IPS DF 6.9 (cell line): ENCODE measurements at places on chromosomes 6 and 20.

DNA sequence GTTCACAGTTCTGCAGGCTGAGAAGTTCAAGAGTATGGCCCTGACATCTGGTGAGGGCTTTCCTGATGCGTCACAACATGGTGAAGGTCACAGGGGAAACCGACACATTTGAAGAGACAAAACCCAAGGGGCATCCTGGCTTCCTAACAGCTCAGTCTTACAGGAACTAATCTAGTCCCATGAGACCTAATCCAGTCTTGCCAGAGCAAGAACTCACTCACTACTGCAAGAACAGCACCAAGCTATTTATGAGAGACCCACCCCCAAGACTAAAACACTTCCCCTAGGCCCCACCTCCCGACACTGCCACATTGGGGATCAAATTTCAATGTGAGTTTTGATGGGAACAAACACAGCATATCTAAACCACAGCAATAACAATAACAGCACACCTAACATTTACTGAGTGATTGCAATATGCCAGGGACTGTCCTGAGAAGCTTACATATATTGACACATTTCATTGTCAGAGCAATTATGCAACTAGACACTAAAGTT is 46.6 kb downstream of the TPBG start:
- DNase-seq: no peak

GRCh38 chr20:38369389-38369788 is 23.1 kb downstream of the LBP start:
- DNase-seq: no peak

GRCh38 chr6:83247471-83247870 is 54.3 kb downstream of the RWDD2A start:
- no peak for DNase-seq

GRCh38 chr6:129140526-129140925 is 257.6 kb downstream of the LAMA2 start:
- no peak for DNase-seq

- no peak for DNase-seq
Observed at GRCh38 chr20:57122536-57123489, 143.6 kb downstream of the BMP7 start.

DNA sequence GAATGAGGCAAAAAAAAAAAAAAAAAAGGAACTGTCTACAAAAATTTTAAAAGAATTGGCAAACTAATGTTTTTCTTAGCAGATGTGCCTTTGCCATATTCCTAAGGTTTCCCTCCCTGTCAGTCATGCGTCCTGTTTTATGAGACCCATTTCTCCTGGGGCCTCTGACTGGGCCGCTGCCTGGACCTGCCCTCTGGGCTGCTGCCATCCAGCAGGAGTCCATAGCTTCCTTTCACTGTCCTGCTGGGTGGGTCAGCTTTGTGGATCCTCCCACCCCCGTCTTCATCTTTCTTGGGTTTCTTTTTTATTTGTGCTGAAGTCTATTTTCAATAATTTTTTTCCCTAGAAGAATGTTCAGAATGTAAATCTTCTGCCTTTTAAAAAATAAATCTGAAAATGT is 110.8 kb upstream of the SCP2D1 start:
- no peak for DNase-seq

DNA sequence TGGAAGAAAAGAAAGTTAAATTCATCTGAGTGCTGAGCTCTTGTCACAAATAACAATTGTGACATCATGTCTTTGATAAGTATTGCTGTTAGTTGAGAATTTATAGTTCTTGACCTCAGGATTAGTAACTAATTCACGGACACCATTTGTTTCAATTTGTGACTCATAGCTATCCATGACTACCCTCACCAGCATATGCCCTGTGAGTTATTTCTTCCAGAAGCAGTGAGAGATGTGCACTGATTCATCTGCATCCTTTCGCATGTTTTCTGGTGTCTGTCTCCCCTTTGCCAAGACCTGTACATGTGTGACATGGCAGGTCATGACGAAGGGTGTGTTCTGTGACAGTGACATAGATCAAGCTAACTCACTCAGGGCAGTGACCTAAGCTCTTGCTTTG is 86.9 kb downstream of the SOBP start:
- DNase-seq: no peak

DNA sequence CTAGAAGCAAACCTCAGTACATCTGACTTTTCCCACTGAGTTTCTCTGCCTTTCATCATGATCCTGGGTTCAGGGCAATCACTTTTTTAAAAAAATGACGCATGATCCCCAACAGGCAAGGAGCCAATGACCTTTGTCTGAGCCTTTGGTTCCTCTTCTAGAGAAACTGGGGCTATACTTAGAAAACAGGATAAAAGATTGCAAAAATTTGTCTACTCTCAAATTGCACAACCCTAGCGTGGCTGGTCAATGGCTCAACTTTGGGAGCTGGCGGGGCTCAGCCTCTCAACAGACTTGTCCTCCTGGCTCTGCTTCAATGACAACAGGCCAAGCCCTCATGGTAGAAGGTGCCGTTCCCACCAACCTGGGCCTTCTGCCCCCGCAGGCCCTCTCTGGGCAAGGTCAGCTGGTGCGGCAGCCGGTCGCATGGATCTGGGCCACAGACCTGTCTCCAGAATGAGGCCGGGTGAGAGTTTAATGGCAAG is 48.7 kb downstream of the PDYN start:
- DNase-seq: no peak

GRCh38 chr6:117555882-117556498 is 46.3 kb downstream of the GOPC start:
- DNase-seq: no peak

- no peak for DNase-seq
Observed at GRCh38 chr20:57198132-57199072, 68.0 kb downstream of the BMP7 start.

DNA sequence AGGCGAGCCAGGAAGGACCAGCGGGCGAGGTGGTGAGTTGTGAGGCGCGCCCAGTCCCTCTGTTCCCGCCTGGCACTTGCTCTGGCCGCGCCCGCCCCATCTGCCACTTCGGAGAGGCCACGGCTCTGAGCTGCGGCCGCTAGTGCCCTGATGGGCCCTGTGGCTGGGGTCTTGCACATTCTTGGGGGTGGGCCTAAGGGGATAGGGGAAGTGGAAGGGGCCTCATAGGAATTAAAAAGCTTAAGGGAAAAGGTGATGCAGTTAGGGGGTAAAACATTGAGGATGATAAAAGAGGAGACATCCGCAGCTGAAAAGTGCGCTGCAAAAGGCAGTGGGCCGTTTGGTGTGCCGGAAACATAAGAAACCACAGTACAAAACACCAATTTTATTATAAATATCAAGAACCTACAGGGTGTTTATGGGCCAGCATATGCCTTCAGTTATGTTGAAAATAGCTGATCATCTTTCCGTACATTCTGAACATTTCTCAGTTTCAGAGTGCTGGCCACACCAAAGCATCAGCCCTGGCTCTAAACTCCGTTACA is 1.1 kb upstream of the PSMB8 start:
- DNase-seq: no peak

- no peak for DNase-seq
Observed at GRCh38 chr20:37261714-37262113, at the start of gene GHRH. GHRH (minus strand) TSS chr20:37261814; CDS start chr20:37256889, 4,925 bp downstream.

DNA sequence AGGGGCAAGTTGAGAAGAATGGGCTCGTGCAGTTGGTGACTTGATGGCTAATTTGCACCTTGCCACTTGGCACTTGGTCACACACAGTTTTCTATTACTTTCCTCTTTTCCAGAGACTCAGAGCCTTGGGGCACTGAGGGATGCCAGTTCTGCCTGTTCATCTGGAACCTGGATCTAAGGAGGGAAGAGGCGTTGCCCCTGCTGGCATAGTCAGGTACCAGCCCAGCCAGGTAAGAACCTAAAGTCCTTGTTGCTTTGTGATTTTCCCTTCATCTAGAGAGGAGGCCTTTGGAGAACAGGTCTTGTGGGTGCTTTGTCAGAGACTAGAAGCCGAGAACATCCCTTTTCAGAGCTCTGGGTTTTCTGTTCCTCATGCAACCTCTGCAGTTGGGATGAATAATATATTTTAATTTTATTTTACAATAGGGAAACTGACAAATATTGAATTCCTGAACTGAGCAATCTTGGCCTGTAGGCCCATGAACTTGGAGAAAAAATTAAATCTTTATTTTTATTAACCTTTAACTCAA is 11.4 kb downstream of the SYTL3 start:
- no peak for DNase-seq

DNA sequence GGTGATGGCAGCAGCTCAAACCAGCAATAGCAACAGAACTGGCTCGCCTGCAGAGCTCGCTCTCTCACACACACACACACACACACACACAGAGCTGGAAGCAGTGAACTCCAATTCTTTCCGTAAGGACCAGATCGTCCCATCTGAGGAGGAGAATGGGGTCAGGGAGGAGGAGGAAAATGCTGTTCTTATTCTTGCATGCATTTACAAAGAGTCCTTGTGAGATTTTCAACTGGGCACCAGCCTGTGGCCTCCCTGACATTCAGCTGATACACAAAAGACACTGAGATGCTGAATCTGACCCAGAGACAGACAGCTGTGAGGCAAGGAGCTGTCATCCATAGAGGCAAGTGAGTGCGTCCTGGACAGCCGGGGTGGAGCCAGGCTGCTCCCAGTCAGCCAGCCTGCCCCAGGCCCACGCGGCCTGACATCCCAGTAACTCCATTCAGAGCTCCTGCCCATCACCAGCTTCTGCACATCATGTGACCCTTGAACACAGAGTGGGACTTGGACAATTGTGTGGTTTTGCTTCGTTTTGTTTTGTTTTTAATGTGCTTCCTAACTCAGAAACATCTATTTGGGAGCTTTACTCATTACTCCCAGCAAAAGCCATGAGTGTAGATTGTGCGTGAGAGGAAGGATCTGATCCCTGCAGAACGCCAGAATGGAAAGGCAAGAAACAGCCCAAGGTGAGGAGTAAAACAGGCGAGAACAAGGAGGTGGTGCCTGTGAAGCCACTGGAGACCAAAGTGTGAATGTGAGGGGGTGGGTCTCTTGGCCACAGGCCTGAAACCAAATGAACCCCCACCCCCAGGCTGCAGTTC is 2.1 kb downstream of the SERPINB9 start:
- no peak for DNase-seq

- DNase-seq: no peak
Observed at GRCh38 chr6:149329529-149329928, 12.0 kb downstream of the TAB2 start.

DNA sequence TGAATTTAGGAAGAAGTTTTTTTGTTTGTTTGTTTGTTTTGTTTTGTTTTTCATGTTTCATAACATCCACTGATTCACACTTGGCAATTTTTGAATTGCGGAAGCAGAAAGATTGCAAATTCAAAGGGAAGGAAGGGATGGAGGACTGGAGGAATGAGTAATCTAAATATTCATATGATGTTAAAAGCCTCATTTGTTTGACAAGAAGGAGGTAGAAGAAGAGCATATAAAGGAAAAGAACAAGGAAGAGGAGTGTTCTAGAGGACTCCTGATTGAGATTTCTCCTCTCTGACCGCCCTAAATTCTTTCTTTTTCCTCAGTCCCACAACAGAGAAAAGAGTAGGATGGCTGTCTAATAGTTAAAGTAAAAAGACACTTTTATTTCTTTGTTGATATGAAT is 88.5 kb downstream of the METTL24 start:
- DNase-seq: no peak

GRCh38 chr6:40817369-40817768 is 221.7 kb downstream of the UNC5CL start:
- no peak for DNase-seq

GRCh38 chr6:36241728-36242127 is 28.1 kb upstream of the PNPLA1 start:
- no peak for DNase-seq

DNA sequence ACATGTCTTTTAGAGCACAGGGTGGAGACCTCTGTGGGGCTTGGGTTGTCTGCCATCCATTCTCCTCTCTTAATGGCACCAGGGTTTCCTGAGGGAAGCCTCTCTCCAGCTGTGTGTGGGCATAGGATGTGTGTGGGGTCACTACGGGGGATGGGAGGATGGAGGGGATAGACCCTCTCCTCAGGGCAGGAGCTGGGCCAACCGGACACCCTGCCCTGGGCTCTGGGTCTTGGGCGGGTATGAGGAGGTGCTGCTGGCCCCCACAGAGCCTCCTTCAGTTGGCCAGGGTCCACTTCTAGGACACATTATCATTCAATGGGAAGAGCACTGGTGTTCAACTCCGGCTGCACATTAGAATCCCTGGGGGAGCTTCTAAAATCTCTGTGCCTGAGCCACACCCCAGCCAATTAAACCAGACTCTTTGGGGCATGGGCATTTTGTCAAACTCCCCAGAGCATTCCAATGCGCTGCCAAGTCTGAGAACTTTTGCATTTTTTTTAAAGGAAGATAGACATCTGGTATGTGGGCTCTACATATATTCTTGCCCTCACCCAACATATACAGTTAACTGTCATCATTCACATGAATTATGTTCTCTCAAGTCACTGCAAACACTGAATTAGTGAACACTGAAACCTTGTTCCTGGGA is 38.5 kb downstream of the TRAM2 start:
- no peak for DNase-seq

GRCh38 chr20:1392693-1393506 is at the start of gene FKBP1A:
FKBP1A (minus strand) TSS chr20:1393054; CDS start chr20:1392998, 56 bp downstream.
- DNase-seq: peak; percentile 41

- peak; percentile 25 for DNase-seq
Observed at GRCh38 chr6:153511896-153512496, 380.9 kb upstream of the RGS17 start.

- DNase-seq: no peak
Observed at GRCh38 chr6:108805611-108806167, 42.5 kb upstream of the ARMC2 start.

- DNase-seq: no peak
Observed at GRCh38 chr20:24490598-24490997, 21.2 kb downstream of the SYNDIG1 start.

- DNase-seq: no peak
Observed at GRCh38 chr6:21586740-21587178, 6.8 kb upstream of the SOX4 start.

DNA sequence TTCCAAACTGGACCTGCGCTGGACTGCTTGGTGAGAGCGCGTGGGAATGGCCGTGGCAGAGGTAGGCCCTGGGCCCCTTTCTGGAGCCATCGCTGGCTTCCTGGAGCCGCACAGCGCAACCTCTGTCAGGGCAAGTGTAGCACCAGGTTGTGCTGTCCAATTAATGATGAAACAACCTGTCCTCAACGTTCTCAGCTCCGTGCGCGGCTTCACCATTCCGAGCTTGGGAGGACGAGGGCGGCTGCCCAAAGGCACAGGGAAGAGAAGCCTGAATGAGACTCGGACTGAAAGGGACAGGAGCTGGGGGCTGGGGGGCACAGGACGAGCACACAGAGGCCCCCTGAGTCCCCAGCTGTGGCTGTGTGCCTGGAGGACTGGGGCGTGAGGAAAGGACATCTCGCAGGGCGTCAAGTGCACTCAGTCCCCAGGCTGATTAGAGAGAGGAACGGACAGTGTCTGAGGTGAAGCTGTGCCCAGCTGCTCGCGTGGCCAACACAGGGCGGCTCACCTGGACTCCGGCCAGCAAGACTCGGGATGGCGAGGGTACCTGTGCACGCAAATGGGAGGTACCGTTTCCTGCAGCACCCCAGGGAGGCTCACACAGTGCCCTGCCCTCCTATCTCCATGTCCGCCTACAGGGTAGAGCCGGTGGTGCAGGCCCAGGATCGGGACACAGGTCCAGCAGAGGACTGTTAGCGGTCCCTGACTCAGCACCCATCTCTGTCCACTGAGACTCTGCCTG is 403.3 kb downstream of the TAF4 start:
- DNase-seq: peak; percentile 16

GRCh38 chr6:130929036-130929678 is 102.0 kb downstream of the SMLR1 start:
- no peak for DNase-seq

- DNase-seq: no peak
Observed at GRCh38 chr6:6932968-6933367, 174.8 kb upstream of the RREB1 start.
